ENCODE measurements at places on chromosomes 4 and X.

GRCh38 chrX:153933748-153934147 lies 1.1 kb downstream of the NAA10 start:
- peak; percentile 42 for DNase-seq

GRCh38 chr4:17753646-17754045 lies 27.8 kb downstream of the FAM184B start:
- no peak for DNase-seq

DNA sequence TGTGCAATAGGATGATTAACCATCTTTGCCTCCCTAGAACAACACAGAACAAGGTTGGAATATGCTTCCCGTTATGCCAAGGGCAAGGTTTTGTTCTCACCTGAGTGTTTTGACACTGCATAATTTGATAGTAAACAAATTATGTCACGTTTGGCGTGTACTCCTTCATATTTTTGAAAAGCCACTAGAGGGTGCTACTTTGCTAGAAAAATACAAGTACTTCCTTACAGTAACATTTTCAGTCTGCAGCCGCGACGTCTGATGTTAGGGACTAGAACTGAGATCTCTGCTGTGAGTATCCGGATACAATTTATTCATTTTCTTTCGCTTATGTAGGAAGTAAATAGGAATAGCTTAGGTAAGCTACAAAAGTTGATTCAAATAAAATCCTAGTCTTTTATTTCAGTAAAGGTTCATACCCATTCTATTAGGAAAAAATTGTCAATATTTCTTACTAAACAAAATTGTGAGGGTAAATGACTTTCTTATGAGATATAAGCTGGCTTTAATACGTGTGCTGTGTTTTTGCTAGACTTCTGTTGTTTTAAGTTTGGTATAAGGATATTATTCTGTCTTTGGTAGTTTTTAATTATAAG lies 181.1 kb upstream of the WDFY3 start:
- peak; percentile 63 for DNase-seq

- no peak for DNase-seq
Observed at GRCh38 chr4:18050448-18050847, 28.9 kb upstream of the LCORL start.

DNA sequence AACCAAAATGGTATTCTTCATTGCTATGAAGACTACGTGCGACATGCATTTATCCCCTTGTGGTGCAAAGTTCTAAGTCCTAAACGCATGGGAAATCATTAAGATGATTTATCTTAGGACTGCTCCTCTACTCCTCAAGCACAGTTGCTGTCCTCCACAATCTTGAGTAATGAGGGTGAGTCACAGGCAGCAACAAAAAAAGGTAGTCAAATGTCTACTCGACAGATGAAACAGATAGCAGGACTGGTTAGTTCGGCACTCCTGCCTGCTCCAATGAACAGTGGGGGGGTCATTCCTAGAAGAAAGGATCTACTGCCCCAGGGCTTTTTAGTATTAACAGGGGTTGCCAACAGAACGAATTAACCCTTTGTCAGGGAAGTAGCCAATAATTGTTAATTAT lies 233.7 kb upstream of the FGF13 start:
- no peak for DNase-seq

- DNase-seq: no peak
Observed at GRCh38 chr4:134780244-134780643, 578.7 kb upstream of the PABPC4L start.

- no peak for DNase-seq
Observed at GRCh38 chrX:41889317-41890025, 33.9 kb downstream of the CASK start.

- DNase-seq: no peak
Observed at GRCh38 chr4:1017706-1018105, 6.3 kb downstream of the FGFRL1 start.

DNA sequence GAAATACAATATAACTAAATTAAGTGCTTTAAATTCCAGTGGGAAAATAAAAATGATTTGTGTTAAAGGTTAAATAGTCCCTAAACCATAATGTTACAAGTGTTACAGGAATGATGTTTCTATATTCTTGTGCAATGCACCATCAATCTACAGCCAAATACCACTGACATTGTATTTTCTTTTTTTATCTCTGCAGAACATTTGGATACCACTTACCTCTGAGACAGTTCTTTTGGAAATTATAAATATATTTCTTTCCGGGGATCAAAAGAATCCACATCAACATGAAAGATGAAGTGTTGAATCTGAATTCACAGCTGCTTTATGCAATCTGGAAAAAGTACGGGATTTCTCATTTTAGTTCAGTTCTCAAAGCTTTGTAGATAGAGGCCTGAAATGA lies 518.3 kb upstream of the AGA start:
- no peak for DNase-seq

DNA sequence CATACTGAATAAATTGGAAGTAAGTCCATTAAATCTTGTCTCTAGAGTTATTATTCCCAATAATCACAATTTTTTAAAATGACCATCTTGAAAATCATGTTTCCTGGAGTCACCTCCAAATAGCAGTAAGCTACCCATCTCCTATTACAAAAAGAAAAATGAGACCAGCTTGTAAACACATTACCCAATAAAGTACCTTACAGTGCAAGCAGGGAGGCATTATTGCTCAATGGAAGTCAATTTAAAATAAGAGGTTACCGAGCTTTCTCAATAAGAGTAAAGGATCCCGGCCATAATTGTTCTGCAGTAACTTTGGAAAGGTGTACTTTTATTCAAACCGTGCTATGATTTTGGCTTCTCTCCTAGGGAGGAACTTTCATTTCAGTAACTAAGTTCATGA lies 78.0 kb downstream of the DMD start:
- DNase-seq: no peak

GRCh38 chr4:80125252-80126177 lies 52.5 kb upstream of the ANTXR2 start:
- DNase-seq: peak; percentile 86

DNA sequence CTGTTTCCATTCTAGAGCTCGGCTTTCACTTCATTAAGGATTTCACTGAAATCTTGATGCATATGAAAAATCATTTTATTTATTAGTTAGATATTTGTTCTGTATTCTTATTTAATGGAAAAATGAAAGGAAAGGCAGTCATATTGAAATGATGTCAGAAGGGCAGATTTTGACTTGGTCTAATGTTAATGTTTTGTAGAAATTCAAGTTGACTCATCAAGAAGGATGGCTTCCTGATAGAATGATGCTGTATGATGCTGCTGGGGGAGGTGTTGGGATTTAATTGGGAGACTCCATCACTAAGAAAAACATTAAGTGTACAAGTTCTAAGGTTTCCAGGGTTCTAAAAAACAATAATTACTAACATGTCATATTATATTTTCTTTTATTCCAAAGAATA lies 204.8 kb downstream of the PDGFC start:
- no peak for DNase-seq

DNA sequence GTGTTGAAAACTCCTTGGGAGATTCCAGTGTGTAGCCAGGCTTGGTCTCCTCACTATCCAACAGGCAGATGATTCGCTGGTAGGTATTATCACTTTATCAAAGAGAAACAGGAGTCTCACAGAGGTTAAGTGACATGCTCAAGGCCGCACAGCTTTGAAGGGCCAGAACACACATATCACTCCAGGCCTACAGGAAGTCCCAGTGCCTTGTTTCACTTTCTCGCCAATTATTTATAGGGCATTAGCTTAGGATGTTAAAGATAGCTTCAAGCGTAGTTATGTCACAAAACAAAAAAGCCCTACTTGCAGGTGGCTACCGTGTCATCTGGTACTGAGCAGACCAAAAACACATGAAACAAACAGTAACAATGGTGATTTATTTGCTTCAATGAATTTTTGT lies 13.2 kb downstream of the ATP8A1 start:
- DNase-seq: no peak

DNA sequence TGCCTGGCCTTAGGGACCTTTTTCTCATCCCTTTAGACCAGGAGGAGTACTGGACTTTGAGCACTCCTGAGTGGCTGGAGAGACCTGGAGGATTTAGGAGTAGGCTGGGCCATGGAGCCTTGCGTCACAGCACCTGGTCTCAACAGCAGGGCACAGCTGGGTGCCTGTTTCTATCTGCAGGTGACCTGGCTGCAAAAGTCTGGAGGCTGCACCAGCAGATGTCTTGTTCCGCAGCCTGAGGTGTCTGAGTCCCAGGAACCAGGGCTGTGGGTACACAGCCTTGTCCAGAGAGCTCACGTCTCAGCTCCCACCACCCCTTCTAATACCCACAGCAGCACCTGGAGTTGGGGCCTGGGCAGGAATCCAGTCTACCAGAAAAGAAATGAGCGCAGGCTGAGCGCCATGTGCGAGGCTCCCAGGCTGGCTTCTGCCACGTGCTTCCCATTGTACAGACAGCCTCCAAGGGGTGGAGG lies 5.0 kb upstream of the NSD2 start:
- no peak for DNase-seq

DNA sequence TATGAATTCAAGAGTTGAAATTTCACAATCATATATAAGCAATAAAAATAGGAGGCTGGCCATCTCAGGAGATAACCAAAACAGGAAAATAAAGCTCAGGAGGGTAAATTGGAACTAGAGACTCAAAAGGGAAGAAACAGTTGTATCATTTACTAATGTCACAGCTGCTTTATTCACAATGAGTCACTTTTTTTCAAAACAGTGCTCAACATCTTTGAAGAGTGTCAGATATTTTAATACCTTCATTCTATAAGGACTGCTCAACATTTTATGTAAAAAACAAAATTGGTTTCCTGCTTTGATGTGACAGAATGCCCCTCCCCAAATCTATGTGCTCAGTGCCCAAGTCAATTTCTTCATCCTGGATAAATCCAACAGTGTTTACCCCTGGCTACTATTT lies 97.7 kb downstream of the DDX60 start:
- no peak for DNase-seq

- no peak for DNase-seq
Observed at GRCh38 chr4:165662341-165662740, 210.7 kb upstream of the TLL1 start.

DNA sequence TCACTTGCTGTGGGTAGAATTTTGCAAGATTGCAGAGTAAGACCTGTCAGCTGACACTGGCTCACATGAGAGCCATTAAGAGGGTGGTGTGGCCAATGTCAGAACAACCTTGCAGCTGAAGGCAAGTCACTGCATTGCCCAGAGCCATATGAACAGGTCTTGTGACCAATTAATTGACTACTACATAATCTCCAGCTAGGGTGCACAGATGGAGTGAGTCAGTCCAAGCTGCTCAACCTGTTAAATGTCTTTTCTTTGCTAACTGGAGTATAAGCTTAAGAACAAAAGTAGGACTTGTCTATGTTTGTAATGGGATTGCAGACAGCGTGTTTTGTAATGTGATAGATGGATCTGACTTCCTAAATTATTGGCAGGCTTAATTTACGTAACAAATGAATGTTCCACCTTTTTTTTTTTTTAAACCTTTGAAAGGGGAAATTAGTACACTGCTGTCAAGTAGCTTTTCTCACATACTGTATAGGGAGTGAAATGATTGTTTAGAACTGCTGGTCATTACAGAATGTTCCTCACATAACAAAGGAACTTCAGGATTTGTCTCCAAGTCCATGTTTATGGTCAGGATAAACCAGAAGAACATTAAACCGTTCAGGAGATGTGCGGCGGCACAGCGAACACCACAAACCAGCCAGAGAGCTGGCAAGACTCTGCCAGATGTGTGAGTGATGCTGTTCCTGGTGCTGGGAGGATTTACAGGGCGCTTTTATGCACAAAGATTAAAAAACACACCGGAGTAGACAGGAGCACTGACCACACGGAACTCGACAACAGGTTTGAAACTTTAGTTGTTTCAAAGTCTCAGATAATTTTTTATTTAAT lies 37.0 kb downstream of the FNIP2 start:
- peak; percentile 33 for DNase-seq

GRCh38 chrX:104318330-104319009 lies 63.7 kb upstream of the ESX1 start:
- no peak for DNase-seq

- DNase-seq: peak; percentile 40
Observed at GRCh38 chrX:126770179-126770578, 49.4 kb upstream of the PRR32 start.

GRCh38 chr4:166366012-166366411 lies 493.0 kb downstream of the TLL1 start:
- DNase-seq: no peak

- no peak for DNase-seq
Observed at GRCh38 chr4:108796173-108796572, 33.3 kb upstream of the ETNPPL start.

- peak; percentile 96 for DNase-seq
Observed at GRCh38 chr4:37758226-37758625, 68.3 kb upstream of the PGM2 start.

DNA sequence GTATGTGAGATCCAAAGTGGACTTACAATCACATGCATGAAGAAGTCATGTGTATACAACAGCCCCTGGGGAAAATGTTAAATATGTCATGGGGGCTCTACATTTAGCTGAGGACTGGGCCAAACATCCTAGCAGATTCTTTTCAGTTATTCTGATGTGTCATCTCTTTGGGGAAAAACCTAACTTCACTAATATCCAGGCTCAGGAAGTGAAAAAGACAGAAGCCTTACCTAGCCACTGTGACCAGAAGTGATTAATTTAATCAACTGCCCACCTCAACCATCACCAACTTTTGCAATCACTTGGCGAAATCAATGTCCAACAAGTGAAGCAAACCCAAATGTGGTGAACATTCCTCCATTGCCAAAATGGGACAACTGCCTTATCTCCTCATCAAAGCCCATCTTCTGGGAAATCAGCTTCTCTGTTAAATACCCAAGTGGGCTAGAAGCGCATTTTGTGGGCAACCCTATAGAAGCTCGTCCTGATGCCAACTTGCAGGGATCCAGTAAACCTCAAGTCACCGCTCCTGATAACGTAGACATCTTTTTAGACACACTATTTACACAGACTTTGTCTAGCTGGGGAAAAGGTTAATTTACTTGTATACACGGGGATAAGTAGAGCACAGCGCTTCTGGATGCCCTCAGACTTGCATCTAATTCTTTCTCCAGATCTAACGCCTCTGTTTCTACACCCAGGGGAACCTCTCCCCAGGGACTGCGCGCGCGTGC lies 1.4 kb upstream of the HHIP start:
- no peak for DNase-seq

DNA sequence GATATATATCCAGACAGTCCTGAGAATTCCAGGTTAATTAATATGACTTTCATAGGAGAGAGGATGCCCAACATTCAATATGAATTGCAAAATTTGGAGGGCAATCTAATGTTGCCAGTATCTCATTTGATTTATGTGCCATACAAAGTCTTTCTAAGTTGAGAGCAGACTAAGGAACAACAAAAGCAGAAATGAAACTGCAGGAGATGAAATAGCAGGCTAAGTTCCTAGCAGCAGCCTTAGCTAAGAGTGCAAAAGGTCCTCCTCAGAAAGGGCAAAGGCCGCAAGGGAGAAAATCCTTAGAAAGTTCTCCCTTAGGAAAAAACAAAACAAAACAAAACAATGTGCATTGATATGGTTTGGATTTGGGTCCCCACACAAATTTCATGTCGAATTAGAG lies 602.9 kb upstream of the HTR2C start:
- DNase-seq: no peak

Data from NB4 (cell line).